CD4-positive, alpha-beta T cell treated with Interleukin-21 for 1 hour (primary cell): ENCODE measurements at places on chromosomes 5 and 9.
A peak's percentile ranks its signal among the peaks of the same experiment; 100 is the strongest.

DNA sequence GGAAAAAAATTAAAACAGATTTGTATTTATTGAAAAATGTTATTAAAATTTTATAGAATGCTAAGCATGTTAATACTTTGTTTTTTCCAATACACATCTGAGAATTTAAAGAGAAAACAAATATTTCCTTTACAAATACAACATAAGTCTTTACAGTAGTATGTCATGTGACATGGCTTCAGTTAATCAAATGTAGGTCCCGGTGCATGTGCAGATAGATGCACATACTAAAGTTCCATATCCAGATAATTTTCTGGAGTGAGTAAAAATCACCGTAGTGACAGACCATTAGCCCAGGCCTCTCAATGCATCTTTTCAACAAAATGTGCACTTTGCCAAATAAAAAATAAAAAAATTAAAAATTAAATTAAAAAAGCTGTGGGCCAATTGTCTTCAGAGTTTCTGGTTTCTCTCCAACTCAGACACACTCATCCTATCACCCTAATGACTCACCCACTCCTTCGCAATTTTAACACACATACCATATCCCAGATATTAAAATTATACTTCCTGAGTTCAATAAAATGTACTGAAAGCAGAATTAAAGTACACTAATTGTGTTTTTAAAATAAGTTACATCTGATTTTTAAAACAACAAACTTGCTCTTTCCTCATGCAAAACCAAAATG is 508.1 kb downstream of the NR2F1-AS1 start:
- no peak for DNase-seq

GRCh38 chr5:40594811-40595210 is 84.9 kb upstream of the PTGER4 start:
- no peak for DNase-seq

DNA sequence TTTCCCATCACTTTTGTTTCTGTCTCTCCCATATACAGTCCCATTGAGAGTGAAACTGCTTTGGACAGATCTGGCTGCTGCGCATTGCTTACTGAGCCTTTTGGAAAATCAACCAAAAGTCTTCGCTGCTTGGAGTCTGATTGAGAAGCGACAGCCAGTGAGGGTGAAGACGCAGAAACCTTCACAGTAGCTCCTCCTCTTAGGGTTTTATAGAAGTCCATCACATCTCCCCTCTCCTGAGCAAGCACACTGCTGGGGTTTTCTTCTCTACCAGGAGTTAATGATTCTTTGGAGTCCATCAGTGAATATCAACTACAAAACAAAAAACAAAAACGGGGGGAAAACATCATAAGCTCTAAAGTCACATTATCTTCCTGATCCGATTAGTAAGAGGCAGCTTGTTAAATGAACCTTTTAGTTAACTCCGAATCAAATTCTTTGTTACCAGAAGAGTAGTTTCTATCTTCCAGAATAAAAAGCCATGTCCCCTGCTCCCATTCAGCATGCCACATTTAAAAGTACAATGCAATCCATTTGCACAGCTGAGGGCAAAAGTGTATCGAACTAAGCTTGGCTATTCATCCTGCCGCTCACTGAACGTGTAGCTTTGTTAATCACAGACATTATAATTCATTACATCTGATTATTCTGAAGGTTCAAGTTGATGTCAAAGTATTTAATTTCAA is 2.8 kb downstream of the NR3C1 start:
- no peak for DNase-seq

DNA sequence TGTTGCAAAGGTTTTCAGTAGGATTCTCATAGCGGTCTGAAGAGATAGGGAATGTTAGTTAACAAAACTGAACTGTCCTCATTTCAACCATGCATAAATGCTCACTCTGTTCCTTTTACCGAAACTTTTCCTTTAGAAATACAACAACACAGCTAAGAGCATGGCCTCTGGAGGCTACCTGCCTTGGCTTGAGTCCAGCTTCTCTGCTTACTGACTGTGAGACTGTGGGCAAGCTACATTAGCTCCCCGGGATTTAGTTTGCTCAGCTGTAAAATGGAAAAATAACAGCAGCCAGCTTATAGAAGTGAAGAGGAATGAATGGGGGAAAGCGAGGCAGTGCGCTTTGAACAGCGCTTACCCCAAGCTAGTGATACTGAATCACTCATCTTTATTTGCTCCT is 507.9 kb upstream of the DAP start:
- no peak for DNase-seq

DNA sequence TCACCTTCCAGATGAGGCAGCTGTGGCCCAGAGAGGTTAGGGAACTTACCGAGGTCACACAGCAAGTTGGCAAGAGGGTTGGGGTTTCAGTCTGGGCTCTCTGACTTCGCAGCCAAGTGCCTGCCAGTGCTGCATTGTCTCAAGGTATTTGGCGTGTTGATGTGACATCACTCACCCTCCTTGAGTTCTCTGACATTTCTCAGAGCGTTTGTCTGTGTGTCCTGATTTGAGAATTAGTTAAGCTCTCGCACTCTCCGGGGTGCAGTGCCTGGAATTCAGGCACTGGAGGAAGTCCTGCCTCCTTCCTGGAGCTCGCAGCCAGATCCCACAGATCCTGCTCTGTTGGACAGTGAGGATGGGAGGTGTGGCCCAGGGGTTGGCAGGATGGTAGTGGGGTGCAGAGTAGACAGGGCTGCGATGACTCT is 25.7 kb downstream of the WWC1 start:
- no peak for DNase-seq

DNA sequence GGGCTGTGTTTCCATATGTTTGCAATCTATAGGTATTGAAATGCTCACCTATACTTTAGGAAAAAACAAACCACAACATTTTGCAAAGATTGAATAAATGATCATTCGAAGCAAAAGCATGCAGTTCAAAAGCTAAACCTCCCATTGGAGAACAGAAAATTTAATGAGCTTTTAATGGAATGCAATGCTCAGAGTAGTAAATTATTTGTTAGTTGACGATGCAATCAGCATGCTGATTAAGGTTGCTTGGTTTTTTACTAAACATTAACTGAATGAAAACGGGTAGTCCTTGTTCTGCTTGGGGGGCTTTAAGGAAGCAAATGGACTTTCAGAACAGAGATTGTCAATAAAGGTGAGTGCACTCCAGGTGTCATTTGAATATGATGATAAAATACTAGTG is 123.3 kb upstream of the TMEM161B start:
- DNase-seq, result no peak

GRCh38 chr9:77177894-77178794 is 810 bp downstream of the VPS13A start:
- peak; percentile 64 for DNase-seq

- no peak for DNase-seq
Measured at GRCh38 chr5:19233573-19233972, 754.4 kb downstream of the CDH18 start.

DNA sequence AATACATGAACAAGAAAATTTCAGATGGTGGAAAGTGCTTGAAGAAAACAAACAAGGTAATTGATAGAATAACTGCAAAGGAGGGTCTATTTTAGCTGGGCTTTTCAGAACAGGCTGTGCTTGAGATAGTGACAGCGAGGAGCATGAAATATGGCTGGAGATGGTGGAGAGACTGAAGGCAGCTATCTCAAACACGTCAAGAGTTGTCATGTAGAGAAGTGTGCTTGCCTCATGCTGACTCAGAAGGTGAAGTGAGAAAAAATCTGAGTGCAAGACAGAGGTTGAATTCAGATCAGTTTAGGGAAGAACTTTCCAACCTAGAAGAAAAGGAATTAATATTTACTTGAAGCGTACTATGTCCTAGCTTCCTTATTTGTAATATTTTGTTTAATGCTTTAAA is 115.5 kb upstream of the RANBP3L start:
- no peak for DNase-seq

DNA sequence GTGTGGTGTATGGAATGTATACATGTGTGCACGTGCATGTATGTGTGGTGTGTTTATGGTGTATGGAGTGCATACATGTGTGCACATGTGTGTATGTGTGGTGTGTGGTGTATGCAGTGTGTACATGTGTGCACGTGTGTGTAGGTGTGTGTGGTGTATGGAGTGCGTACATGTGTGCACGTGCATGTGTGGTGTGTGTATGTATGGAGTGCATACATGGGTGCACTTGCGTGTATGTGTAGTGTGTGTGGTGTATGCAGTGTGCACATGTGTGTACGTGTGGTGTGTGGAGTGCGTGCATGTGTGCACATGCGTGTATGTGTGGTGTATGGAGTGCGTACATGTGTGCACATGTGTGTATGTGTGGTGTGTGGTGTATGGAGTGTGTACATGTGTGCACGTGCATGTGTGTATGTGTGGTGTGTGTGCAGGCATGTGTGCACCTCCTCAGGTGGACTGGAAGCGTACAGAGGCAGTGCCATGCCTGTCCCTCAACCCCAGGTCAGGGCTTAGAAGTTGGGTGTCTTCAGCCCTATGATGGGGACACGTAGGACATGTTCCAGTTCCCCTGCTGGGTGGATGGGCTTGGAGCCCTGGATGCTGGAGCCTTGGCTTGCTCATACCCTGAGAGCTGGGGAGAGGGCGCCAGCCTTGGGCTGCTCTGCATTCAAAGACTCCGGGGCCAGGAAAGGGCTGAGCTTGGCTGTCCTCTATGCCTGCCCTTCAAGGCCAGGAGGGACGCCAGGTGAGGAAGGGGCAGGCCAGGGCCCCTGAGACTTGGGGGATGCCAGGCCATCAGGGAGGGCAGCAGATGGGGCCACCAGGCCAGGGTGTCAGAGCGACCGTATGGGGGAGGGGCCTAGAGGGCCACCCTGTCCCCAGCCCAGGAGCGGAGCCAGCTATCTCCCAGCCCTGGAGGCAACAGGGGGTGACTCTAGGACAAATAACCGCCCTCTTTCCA is 12.2 kb downstream of the MYMK start:
- DNase-seq, result no peak

DNA sequence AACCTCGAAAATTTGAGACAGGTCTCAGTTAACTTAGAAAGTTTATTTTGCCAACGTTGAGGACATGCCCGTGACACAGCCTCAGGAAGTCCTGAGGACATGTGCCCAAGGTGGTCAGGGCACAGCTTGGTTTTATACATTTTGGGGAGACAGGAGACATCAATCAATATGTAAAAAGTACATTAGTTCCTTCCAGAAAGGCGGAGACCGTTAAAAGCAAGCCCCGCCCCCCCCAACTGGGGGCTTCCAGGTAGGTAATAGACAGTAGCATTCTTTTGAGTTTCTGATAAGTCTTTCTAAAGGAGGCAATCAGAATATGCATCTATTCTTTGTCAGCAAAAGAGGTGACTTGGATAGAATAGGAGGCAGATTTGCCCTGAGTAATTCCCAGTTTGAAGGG is 599 bp upstream of the MOCS2 start:
- DNase-seq, result no peak

DNA sequence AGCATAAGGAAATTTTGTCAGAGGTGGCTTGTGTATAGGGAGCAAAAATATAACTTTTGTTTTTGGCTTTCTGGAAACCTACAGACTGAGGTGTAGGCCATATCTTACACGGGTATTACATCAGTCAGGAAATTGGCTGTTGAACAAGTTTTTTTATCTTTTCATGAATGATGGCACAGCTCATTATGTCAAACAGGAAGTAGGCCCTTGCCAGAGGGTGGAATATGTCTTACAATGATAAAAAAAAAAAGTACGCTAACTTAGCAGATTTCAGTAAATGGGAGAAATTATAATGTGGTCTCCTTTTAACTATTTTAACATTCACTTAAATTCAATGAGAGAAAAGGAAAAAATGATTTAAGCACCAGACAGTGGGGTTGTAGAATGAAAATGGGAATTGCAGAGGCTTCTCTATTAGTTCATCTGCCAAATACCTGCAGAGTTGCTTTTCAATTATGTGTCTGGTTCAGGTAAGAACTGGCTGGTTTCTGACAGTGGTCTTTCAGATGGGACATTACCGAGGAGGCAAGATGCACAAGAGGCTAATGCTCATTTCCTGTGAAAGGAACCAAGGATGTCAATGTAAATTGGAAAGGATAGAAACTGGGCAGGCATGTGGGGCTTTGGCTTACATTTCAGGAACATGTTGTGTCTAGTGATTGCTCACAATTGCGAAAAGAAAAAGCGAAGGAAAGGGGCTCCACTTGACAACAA is 169.9 kb downstream of the NNT start:
- DNase-seq, result no peak

DNA sequence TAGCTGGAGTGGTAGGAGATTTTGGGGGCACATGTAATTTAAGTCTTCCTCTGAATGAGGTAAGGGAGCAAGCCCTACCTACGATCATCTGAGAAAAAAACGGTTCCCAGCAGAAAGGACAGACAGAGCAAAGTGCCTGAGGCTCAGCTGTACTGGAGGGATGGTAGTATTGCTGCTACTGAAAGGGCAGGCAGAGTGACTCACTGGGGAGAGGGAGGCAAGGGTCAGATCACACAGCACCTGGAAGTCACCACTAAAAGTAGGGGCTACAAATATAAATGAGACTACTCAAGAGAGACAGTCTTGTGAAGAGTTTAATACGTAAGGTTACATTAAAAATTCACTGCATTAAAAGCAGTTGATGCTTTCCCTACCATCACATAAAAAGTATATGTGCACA is 75.9 kb downstream of the NFIB start:
- no peak for DNase-seq

- DNase-seq, result no peak
Measured at GRCh38 chr5:133487093-133487492, 125.2 kb downstream of the FSTL4 start.

- DNase-seq, result peak; percentile 62
Measured at GRCh38 chr9:70484232-70485130, 70.0 kb upstream of the KLF9 start.

DNA sequence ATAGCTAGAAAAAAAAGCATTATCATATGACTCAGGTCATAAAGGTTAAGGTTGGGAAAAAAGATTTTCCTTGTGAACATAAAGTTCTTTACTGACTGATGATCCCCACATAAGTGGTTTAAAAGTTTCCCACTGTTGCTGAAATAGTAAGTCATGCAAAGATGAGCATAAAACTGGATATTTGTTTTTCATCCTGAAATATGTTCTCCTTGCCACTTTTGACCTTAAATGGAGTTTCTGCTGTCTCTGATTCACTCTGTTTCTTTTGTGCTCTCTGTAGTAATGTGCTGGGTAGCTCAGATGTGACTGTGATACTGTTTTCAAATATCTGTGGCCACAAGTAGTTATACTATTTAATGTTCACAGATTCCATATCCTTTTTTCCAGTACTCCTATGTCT is 162.5 kb upstream of the GAS1 start:
- no peak for DNase-seq

DNA sequence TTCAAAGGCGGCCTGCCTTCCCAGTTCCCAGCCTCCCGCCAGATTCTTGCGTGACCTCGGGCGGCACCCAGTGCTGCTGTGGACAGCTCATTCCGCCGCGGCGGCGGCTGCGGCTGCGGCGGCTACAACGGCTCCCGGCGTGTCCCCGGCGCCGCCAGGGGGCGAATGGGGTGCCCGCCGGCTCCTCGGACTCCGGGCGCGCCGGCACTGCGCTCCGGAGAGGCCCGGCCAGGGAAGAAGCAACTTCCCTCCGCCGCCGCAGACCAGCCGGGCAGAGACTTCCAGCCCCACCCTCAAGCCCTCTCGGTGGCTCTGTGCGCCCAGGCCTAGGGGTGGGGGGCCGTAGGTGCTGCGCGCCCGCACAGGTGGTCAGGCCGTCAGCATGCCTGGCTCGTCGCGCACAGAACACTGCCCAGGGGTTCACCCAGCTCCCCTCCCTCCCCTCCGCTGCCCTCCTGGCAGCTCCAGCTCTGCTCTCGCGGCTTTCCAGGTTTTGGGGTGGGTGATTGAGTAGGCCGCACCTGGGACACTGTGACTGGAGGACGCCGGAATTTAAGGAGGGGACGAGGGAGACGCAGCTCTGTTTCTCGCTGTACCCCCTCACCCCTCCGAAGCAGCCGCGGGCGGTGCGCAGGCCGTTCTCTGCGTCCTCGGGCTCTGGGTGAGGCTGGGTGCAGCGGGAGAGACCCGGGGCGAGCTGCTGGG is 20.2 kb downstream of the IGIP start:
- DNase-seq, result peak; percentile 54
